ENCODE measurements at places on chromosomes 16 and 17. TPM values are rescaled to one million over a fixed set of nuclear protein-coding genes. Genes with fewer than 3 reads are reported as not detected.

The ORC6 gene
- 94.9 TPM for total RNA-seq

The SMIM5 gene
- not detected for total RNA-seq

The IFI35 gene
- total RNA-seq, result 4.6 TPM

The CLEC10A gene
- not detected for total RNA-seq

The BAHCC1 gene
- 65.9 TPM for total RNA-seq

The NPIPB8 gene
- total RNA-seq, result not detected

The SCIMP gene
- total RNA-seq, result not detected

The TBX6 gene
- total RNA-seq, result 7.2 TPM

The TMUB2 gene
- 28.3 TPM for total RNA-seq

The KRTAP3-1 gene
- total RNA-seq, result not detected

The CDH13 gene
- 1.8 TPM for total RNA-seq

The MEOX1 gene
- total RNA-seq, result not detected

The MT4 gene
- total RNA-seq, result not detected

The APOH gene
- total RNA-seq, result not detected

The KAT2A gene
- total RNA-seq, result 42.5 TPM

The VTN gene
- 6.7 TPM for total RNA-seq

The ABCC12 gene
- 1.2 TPM for total RNA-seq

The LYRM1 gene
- 16.8 TPM for total RNA-seq

The DOC2A gene
- 6.2 TPM for total RNA-seq

DNA sequence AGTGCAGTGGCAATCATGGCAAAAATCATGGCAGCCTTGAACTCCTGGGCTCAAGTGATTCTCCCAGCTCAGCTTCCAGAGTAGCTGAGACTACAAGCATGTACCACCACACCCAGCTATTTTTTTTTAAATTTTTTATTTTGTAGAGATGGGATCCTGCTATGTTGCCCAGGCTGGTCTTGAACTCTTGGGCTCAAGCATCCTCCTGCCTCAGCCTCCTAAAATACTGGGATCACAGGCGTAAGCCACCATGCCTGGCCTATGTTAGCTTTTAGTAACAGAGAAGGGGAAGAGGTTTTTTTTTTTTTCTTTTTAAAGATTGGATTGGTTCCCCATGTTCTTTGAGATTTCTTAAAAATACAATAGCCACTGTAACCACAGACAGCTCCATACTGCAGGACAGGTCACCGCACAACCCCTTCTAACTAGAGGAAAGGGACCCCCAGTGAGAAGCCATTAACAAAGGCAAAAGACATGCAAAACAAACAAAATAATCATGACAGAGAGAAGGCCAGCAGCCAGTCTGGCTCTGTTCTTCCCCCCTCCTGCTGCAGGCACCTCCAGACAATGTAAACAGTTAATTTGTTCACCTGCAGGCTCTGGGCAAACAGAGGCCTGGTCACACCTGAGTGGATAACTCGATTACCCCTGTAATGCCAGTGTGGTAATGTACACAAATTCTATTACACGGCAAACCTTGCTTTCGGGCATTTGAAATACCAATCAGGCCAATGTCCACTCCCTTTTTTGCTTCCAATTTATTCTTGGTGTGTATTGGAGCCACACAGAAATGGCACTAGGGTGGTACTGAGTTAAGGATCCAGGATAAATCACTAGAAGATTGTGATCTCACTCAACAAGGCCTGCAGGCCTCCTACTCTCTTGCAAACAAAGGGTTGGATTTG lies 52.9 kb downstream of the SNX11 start:
- DNase-seq, result peak; percentile 92

- DNase-seq, result no peak
These were observed 5.4 kb downstream of the APOBR start for GRCh38 chr16:28499854-28500253.

- no peak for DNase-seq
These were observed 7.4 kb downstream of the KDM6B start for GRCh38 chr17:7841396-7841914.

GRCh38 chr17:58084317-58084981 lies 1.2 kb downstream of the DYNLL2 start:
- peak; percentile 83 for DNase-seq

DNA sequence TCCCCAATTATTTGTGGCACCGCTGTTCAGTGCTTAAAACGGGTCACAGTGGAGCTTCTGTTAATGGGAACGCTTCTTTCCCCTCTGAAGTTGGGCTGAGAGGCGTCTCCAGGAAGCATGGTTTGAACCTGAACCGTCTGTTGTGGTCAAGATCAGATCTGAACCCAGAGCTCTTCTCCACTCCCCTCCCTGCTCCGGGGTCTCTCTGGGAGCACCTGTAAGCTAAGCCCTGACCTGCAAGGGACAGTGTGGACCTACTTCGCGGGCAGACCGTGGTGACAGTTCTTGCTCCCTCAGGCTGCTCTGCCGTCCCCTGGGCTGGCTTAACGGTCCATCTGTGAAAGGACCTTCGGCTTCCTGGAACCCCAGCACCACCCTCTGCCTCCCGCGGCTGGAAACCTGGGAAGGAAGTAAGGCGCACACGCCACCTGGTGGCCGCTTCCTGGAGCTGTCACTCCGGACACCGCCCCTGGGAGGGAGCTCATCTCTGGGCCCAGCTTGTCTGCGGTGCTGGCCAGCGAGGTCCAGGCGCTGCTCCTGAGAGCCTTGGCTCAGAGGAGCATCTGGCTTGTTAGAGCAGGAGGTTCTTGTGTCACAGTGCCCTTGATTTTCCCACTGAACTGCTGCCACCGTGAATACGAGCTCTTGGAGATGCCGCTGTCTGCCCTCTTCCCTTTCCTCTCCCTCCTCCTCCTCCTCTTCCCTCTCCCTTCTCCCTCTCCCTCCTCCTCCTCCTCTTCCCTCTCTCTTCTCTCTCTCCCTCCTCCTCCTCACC lies 518.5 kb upstream of the EEF2KMT start:
- peak; percentile 94 for DNase-seq

GRCh38 chr16:19410435-19411171 lies 7.1 kb upstream of the TMC5 start:
- DNase-seq, result peak; percentile 91

DNA sequence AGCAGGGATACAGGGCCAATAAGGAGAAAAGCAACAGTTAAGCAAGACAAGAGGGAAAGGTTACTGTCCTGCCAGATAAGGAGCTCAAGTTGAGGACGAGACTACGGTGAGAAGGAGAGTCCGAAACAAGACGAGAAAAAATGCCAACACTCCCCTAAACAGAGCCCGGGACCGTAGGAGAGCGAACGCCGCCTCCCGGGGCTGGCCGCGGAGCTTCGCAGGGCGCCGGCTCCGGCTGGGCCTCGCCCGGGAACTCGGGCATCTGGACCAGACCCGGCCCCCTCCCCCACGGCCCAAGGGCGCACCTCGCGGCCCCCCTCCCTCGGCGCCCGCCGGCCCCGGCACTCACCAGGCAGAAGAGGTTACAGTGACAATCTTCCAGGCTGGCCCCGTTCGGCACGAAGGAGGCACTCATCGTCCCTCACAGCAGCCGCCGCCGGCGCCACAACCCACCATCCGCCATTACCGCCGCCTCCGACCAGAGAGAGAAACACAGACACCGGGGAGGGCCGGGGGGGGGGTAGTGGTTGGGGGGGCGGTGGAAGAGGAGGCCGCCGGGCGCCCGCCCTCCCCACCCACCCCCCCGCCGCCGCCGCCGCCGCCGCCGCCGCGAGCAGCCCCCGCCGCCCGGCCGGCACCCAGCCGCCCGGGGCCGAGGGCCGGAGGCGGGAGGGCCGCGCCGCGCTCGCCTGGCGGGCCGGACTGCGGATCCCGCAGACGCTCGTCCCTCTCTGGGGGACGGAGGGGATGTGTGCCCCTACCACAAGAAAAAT lies at the start of gene MED13:
MED13 (minus strand) TSS at position 488 of the 773 bp plus-strand sequence; CDS start at position 415, 73 bp downstream.
- peak; percentile 90 for DNase-seq

DNA sequence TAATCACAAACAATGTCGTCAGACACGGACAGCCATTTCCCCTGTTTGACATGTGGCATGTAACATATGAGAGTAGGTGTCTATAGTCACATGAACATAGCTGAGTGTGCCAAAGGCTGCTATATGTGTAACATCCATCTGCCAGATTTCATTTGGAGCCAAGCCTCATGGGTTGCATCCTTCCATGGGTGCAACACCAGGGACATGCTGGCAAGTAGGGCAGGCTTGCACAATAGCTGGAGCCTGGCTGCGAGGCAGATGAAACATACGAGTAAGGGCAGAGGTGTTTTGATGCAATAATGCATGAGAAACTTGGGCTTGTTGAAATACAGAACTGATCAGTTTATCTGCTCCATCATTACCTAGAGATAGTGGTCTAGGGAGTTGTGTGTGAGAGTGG lies 9.0 kb upstream of the ZNF689 start:
- DNase-seq, result no peak

DNA sequence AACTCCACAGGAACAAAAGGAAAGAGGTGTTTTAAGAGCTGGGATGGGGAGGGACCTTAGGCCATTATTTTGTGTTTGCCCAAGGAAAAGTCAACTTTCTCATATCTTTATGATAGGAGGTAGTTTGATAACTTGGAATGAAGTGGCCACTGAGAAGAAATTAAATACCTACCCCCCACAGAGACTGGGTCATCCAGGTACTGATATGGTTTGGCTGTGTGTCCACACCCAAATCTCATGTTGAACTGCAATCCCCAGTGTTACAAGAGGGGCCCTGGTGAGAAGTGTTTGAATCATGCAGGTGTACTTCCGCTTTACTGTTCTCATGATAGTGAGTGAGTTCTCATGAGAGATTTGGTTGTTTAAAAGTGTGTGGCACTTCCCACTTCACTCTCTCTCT lies 477.9 kb upstream of the KIF2B start:
- no peak for DNase-seq

GRCh38 chr17:57667461-57667923 lies 77.6 kb downstream of the CCDC182 start:
- no peak for DNase-seq

GRCh38 chr16:71626858-71627213 lies 852 bp downstream of the MARVELD3 start:
- DNase-seq, result peak; percentile 88

DNA sequence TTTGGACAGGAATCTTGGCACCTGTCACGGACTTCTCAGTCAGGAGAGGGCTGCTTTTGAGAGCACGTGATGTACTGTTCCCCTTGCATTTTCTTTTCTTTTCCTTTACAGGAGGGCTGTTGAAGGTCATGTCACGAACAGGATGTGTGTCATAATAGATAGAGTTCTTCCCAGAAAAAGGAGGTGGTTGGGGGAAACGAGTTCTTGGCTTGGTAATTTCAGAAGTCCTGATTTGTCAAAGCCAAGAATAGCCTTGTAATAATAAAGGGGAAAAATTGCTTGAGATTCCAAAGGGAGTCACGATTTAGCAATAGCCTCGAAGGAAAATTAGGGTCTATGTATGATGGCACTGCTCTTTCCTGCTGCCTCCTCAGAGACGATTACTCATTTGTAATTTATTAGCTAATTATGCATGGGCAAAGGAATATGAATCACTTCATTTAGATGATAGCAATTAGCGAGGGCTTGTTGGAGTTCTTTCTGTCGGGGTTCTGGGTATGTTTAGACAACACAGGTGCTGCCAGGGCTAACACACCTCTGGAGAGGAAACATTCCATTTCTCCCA lies 277.7 kb upstream of the N4BP1 start:
- no peak for DNase-seq

GRCh38 chr17:17565471-17566339 lies 25.8 kb downstream of the PEMT start:
- DNase-seq, result no peak

GRCh38 chr16:4591191-4591590 lies 23.5 kb downstream of the UBALD1 start:
- DNase-seq, result peak; percentile 42

- DNase-seq, result no peak
These were observed 41.9 kb upstream of the POLR3E start for GRCh38 chr16:22255335-22255734.

GRCh38 chr16:15686287-15686686 lies 36.2 kb downstream of the NDE1 start:
- no peak for DNase-seq

GRCh38 chr17:35713069-35713728 lies 18.2 kb upstream of the RASL10B start:
- DNase-seq, result no peak

DNA sequence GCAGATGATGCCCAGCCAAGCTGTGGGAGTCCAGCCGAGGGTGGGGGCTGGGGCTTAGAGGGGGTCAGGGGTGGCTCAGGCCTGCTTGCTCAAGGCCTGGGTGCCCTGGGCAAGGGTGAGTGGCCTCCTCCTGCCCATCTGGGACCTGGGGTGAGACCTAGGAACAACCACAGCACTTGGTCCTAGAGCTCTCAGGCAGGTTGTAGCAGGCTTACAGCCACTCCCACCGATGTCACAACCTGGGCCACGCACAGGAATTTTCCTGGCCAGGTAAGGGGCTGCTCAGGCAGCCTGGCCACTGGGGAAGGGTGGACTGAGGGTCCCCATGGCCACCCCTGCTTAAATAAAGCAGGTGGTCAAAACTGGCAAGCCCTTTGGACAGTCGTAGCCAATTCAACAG lies 6.3 kb upstream of the SREBF1 start:
- DNase-seq, result peak; percentile 61

DNA sequence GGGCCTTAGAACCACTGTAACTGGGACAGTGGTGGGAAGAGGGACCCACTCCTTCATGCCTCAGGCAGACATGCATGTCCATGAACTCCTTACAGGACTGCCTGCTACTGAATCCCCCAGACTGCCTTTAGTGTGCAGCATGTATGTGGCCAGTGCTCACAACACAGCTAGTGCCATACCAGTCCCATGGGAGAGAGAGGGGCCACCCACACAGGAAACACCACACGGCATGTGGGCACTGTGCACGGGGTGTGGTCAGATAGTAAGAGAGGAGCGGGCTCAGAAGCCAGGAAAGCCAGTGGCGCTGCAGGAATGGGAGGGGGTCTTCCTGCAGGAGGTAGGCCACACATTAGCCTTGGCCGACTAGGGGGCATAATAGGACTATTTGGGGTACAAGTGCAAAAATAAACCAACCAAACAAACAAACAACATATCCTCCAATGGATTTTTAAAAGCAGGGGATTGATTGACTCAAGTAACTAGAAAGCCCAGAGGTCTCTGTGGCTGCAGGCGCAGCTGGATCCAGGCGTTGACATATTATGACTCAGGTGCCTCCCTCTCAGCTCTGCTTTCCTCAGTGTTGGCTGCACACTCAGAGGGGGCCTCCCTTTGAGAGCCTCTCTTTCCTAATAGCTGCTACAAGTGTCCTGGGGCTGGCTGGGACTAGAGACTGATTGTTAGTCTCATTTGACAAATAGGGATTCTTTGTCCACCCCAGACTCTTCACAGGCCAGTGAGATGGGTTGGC lies 104.4 kb downstream of the AMFR start:
- no peak for DNase-seq
